ENCODE measurements at places on chromosomes 12 and 14.

DNA sequence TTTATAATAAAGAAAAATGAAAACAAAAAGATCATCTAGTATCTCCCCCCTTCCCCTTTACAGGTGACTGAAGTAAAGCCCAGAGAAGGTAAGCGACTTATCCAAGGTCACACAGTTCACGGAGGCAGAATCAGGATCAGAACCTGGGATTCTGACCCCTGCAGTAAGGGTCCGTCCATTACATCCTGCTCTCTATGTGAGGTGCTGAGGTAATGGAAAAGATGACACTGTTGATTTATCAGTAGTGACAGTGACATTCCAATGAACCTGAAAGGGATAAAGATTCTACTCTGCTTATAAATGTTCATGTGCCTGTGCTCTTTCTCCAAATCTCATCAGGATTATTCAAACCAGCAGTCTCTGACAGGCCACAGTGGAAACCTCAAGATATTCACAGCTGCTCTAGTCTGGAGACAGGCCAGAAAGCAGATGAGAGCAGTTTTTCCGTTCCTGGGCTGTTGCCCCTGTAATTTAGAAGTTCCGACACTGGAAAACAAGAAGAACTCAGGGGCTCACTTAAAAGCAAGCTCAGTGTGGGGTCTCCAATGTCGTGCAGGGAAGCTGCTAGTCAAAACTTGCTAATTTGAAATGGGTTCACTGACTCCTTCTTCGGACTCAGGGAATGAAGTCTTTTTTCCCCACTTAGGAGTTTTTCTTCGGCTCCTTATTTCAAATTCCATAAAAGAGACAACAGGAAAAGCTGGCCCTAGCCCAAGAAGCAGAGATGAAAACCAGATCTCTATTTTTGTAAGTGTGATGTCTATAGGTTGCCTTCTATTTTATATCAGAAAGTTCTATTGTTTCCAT is 131.8 kb upstream of the EEA1 start:
- no peak for DNase-seq

GRCh38 chr14:96795109-96795828 is 1.9 kb upstream of the VRK1 start:
- no peak for DNase-seq

DNA sequence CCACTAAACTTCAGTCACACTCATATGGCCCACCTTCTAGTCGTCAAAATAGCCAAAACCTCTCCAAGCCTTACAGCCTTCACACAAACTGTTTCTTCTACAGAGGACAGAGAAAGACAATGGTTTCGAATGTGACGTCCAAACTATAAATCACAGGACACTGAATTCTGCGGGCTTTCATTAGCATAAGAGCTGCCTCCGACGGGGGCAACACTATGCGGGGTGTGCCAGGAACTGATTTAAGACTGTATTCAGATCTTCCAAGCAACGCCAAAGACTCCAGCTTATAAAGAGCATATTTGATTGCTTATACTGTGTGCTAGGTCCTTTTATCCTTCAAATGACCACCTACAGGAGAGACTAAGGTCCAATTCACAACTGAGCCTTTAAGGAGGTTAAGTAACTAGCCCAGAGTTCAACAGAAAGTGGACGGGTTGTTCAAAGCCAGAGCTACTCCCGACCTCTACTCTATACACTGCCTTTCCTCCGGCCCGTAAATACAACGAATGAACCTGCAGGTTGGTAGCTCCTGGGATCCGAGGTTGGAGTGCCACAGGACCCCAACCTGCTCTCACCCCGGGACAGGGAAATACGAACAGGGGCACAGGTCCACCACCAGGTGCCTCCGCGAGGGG is 575 bp downstream of the L2HGDH start:
- DNase-seq = no peak

DNA sequence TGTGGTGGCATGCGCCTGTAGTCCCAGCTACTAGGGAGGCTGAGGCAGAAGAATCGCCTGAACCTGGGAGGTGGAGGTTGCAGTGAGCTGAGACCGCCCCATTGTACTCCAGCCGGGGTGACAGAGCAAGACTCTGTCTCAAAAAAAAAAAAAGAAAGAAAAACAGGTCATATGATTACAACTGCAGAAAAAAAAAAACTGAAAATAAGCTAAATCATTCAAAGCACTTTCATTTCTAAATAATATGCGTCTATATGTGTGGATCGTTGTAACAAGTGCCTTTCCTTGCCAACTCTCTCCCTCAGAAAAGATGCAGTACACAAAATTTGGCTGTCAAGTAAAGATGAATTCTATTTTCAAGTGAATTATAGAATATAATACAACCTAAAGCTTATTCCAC is 42.4 kb downstream of the ATXN2 start:
- DNase-seq = no peak

DNA sequence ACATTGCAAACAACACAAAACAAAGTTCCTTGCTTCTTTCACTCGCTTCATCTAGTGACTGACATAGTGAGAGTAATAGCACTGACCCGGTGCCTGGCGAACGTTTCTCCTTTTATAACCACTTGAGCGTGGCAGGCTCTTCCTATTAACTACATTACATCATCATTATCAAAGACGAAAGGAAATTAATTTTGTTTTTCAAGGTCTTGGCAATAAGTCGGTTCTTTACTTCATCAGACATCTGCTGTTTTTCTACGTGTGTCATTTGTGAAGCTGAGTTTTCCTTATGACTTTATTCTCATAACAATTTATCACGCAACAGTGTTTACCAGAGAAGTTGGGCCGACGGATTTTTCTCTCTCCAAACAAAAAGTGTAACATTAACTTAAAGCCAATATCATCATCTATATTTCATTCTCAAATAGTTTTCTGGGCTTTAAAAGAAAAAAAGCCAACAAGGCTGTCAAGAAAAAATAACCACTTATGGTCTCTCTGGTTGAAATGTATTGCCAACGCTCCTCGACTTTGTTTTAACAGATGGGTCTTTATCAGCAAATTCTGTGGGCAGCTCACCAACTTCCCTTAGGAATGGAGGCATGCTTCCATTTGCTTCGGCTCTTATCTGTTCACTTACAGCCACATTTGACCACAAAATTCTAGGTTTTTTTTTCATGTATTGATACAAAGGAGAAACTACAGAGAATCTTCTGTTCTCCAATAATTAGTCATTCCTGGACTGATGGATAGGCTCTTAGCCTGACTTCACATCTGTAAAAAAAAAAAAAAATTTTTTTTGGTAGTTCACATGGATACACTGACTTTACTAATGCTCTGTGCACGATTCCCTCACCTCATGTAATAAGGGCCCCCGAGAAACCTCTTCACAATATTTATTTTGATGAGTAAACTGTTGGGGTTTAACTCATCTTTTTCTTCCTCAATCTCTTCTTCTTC is 97.1 kb upstream of the CDKN3 start:
- no peak for DNase-seq

DNA sequence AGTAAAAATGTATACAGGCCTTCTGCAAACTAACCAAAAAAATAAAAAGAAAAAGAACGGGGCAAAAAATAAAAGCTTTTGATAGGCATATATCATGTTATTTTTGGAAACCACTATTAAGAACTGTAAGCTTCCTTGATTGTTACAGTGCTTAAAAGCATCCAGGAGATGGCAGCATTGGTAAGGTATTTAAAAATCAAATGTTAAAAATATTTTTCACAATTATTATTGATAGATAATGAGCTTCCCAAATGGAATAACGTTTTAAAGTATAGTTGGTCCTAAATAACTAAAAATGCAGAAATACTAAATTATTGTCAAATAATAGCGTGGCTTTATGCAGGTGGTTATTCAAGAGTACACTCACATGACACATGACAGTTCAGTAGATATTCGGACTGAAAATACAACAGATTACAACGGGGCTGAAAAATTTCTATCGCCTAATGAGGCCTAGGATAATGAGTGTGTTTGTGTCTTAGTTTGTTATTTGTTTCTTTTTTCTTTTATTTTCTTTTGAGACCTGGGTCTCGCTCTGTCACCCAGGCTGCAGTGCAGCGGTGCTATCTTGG is 127.2 kb upstream of the ATF7IP start:
- no peak for DNase-seq
